ENCODE measurements at places on chromosomes 6 and 20.

- no peak for DNase-seq
These were observed 1090.0 kb upstream of the EYS start for GRCh38 chr6:66796987-66797386.

DNA sequence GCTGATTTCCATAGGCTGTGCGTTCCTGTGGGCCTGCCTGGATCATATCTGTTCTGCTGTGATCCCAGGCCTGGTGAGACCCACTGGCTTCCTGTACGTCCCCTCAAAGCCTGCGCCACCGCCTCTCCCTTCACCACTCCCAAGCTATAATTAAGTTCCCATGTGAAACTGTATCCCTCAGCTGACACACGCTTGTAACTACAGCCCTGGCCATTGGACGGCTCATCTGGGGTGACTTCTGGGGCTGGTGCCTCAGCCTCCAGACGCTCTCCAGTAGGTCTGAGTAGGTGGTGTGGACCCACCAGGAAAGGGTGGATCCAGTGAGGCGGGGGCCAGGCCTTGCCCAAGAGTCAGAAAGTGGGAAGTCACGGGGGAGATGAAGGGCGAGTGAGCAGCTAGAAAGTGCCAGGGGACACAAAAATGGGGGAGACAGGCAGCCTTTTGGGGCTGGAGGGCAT is 21.0 kb downstream of the PPARD start:
- peak; percentile 56 for DNase-seq

DNA sequence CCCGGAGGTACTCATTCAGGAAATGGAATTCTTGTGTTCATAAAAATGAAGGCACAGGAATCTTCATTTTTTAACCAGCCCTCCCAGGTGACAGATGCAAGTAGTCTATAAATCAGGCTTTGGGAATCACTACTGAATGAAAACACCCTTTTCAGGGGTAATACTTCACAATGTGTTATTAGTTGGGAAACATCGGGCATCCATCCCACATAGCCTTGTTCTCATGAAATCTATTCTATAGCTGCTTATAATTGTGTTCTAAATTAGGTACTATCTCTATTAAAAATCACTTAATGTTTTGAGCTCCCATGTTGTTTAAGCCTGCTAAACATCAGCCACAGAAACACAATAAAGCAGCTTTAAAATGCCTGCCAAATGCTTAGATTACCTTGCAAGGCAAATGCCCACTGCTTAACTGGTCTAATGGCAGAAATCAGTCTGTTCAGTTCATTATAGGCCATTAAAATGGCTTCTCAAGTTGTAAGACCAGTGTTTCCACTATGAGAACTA is 94.9 kb downstream of the L3MBTL3 start:
- no peak for DNase-seq

DNA sequence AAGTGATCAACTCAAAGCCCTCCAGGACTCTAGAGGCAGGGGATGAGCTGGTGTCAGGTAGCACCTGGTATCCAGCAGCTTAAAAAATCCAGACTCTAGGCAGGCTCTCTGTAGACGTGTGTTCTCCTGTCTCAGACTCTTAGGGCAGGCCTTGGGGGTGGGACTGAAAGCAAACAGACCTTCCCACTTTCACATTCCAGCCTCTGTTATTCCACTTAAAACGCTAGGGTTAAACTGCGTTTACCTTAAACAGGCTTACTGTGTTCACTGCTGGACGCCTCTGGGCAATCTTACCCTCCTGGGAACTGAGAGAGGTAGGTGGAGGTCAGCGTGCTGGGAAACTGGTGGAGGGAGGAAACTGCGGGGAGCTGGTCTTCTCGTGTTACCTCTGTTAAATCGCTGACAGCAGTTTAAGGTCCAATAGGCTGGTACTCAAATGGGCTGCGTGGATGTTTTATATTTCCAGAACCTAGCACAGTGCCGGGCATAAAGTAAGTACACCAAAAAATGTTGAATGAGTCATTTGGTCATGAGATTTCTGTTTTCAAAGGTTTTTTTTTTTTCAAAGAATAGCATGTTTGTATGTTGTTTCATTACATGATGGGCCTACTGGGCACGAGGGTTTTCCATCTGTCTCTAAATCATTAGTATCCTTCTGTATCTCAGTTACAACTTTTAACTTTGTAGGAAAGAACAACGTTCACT is at the start of gene GCNT2:
Gene GCNT2, plus strand, starts transcription at position 248 of the 705 bp plus-strand sequence. CDS start 7,561 bp downstream, outside the sequence.
- DNase-seq: peak; percentile 68

DNA sequence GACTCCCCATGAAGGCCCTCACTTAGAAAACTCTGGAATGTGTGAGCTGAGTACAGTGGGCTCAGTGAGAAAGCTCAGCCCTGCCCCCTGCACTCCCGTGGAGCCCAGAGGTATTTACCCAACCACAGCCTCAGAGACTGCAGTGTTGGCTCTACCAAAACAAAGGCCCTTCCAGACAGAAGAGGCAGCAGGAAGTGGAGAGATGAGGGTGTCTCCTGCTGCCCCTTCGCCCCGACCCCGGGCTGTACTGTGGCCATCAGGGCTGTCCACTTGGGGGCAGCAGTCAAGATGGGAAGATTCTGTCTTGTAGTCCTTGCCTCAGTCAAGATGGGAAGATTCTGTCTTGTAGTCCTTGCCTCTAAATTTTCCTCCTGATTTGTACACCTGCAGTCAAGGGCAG is 341.3 kb downstream of the TAF4 start:
- peak; percentile 83 for DNase-seq

DNA sequence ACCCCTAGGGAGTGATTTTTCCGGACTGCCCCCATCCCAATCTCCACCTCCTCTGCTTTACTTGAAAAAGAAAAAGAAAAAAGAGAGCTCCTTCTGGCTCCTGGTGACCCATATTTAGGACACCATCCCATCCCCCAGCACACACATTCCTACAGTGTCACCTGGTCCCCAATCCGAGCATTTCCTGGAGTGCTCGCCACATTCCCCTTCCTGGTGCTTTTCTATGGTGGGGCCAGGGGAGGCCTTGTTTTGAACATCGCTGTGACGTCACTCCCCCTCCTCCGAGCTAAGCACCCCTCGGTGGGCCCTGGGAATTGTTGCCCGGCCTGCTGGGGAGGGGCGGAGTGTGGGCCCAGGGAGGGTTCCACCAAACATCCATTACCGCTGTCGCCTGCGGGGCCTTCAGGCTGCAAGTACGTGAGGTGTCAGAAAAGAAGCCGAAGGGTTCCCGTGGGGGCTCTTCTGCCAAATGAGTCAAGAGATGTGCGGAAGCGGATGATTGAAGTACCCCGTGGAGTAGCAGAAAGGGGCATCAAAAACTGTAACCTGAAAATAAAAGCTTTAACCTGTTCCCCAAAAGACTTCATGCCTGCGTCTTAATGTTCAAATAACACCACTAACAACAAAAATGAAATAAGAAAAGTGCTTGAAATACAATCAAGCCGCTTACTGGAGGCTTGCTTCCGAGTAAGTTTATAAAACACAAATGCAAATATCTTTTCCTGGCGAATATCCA is 2.8 kb upstream of the FOXC1 start:
- DNase-seq: peak; percentile 55

DNA sequence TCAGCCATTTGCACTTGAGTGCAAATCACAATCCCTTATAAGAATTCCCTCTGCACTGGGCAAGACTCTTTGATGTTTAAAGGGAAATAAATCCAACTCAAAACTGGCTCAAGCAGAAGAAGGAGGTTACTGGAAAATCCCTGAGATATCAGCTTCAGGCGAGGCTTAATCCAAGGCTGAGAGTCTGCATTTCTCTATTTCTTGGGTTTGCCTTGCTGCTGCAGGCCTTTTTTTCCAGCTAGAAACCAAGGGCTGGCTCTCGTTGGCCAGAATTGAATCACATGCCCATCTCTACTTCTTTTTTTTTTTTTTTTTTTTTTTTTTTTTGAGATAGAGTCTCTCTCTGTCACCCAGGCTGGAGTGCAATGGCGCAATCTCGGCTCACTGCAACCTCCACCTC is 11.7 kb downstream of the HCK start:
- no peak for DNase-seq

- no peak for DNase-seq
These were observed 28.9 kb upstream of the RALGAPA2 start for GRCh38 chr20:20741087-20742045.

DNA sequence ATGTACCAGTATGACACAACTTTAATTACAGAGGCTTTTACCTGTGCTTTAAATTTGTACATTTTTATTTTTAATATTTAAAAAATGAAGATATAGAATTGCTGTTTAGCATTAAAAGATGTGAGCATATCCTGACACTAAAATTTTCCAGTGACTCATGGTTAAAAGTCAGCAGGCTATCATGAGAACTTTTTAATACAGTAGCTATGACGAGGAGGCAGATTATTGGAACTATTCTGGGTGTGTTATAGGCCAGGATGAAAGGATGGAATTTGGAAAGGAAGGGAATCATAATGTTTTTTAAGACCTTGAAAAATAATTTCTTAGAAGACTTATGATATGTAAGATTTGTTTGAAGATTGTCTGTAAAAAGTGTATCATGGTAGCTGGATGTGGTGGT is 91.0 kb downstream of the GFRA4 start:
- no peak for DNase-seq

- no peak for DNase-seq
These were observed 209.4 kb downstream of the FOXA2 start for GRCh38 chr20:22374678-22375590.

GRCh38 chr6:90500458-90500857 is 86.4 kb downstream of the MAP3K7 start:
- DNase-seq: no peak

GRCh38 chr6:21900730-21901129 is 307.2 kb downstream of the SOX4 start:
- no peak for DNase-seq

GRCh38 chr6:147970970-147971369 is 371.7 kb upstream of the SASH1 start:
- no peak for DNase-seq

GRCh38 chr6:117266257-117267053 is 1.1 kb downstream of the VGLL2 start:
- no peak for DNase-seq

GRCh38 chr6:139308286-139308916 is 16.6 kb upstream of the TXLNB start:
- no peak for DNase-seq

- peak; percentile 32 for DNase-seq
These were observed 97.2 kb downstream of the KIF16B start for GRCh38 chr20:16476032-16476431.

- DNase-seq: peak; percentile 14
These were observed 18.4 kb downstream of the TENT5A start for GRCh38 chr6:81734081-81734480.

DNA sequence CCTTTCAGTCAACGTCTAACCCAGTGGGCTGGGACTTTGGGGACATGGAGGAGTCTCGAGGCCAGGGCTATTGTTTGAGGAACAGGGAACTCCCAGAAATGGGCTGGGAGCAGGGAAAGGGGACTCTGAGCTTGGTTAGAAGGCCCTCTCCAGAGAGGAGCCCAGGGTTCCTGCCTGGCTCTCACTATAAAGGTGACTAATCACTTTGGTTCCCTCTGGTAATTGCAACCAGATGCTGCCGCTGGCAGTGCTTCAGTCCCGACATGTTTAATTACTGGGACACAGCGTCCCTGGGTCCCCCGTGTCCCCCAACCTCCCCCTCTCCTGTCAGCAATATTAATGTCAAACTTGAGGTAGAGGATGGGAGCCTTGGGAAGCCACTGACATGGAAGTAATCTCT is 5.0 kb upstream of the GDF5 start:
- DNase-seq: no peak

GRCh38 chr20:59923514-59923913 is 9.9 kb downstream of the SYCP2 start:
- no peak for DNase-seq

GRCh38 chr6:20919677-20920385 is 385.6 kb downstream of the CDKAL1 start:
- DNase-seq: no peak

DNA sequence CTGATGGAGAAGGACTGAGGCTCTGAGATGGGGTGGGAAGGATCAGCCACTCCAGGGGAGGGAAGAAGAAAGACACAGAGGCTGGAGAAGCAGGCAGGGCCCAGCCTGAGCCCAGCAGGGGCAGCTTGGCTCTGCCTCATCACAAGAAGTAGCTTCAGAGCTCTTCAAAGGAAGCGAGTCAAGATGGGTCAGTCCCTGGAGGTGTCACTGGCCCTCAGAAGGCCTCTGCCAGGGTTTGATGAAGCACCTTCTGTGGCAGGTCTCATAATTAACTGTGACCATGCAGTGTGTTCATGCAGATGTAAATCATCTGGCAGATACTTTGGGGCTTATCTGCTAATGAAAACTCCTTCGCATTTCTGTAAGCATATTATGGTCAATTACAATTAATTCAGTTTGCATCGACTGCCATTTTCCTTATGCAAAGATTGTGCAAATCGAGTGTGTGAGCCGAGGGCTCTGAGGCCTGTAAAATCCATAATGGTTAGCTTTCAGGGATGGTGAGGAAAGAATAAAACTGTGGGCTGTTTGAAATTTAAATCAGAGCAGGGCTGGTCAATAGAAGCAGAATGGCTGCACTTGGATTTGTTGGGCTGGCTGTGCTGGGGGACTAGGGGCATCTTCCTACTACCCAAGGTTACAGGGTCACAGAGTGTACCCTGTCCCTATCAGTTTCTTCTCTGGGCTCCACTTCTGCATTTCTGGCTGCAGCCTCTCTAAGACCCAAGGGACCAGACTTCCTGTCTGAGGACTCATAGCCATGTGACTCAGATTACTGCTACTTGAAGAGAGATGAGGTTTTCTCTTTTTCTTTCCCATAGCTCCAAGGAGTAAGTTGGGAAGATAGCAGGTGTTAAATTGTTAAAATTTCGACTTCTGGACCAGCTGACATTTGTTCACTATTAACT is 376.6 kb downstream of the DHX35 start:
- DNase-seq: no peak

DNA sequence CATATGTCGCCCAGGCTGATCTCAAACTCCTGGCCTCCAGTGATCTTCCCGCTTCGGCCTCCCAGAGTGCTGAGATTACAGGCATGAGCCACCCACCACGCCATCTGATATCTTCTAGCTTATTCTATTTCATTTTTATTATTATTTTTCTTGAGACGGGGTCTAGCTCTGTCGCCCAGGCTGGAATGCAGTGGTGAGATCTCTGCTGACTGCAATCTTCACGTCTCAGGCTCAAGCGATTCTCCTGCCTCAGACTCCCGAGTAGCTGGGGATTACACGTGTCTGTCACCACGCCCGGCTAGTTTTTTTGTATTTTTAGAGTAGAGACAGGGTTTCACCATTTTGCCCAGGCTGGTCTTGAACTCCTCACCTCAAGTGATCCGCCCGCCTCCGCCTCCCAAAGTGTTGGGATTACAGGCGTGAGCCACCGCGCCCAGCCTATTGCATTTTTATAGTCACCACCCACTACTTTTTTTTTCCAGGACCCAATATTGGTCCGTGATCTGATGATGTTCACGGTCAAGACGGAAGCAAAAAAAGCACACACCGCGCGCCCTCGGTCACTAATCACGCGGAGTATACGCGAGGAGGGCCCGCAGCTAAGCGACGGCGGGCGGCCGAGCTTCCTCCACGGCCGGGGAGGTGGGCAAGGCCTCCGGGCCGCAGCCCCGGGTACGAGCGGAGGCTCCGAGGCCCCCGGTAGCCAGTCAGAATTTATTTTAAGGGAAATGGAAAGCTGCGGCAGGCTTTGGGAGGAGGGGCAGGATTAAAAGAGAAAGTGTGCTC is 1.1 kb upstream of the LSM14B start:
- DNase-seq: no peak

Data from iPS-NIHi11 (cell line).